ENCODE measurements at places on chromosomes 12 and 14.

- DNase-seq, result no peak
Observed at GRCh38 chr12:6529291-6529737, 5.0 kb upstream of the GAPDH start.

- no peak for DNase-seq
Observed at GRCh38 chr14:99602054-99602787, 1.8 kb downstream of the CCDC85C start.

DNA sequence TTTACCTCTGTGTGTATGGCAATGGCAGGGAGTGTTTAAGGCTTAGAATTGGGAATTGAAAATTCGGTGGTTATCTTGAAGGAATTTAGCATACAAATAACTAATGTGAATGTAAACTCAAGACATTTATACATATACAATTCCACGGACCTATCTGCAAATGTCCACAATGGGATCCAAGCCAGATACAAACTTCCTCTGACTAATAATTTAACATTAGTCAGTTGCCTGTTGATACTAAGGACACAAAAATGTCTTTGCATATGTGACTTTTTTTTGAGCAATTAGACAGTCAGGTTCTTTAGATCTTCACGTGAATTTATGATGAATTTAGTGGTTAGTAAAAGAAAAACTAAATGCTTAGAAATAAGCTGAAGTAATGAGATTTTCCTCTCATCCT is 40.5 kb downstream of the ESR2 start:
- DNase-seq, result no peak

DNA sequence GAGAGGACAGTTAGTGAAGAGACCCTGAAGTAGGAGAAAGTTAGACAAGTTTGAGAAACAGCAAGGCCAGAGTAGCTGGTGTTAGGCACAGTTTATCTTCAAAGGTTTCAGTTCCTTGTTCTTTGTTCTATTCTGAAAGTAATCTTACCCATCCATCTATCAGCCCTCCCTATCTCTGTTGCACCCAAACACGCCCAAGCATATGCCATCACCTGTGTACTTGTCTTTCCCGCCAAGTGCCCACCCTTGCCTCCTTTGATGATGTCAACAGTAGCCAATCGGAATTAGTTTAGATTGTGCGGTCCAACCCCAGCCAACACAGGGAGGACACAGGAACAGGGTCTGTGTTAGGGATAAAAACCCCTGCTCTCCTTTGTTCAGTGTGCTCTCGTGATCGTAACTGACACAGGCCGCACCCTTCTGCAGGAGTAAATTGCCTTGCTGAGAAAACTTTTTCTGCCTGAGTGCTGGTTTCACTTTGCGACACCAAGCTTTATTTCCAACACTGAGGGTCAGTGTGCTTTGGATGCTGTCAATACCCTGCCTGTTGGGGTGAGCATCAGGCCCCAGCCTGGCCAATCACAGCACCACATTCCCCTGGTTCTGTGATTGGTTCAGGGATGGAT is 4.7 kb upstream of the TMEM229B start:
- DNase-seq, result no peak

GRCh38 chr14:61479746-61480502 is 158.5 kb downstream of the PRKCH start:
- DNase-seq, result no peak

All from muscle of arm (tissue), 14 donors.